Skeletal muscle cell (primary cell): ENCODE measurements at places on chromosomes 16 and 17.

DNA sequence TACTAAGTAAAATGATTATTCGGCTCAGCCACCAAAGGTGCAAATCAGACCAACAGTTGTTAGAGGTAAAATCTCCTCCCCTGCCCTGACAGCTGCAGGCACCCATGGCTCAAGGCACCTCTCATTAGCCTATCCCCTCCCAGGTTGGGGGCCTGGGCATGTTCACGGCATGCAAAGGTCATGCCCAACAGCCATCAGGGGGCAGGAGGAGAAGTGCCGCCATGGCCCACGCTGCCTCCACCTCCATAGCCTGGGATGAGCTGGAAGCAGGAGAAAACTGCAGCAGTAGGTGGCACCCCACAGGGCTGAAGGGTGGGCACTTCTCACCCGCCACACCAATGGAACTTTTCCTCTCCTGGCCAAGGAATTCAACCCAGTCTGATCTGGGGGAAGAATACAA, 146.4 kb upstream of the COX10 start:
- DNase-seq, result no peak

- no peak for DNase-seq
Observed at GRCh38 chr16:22260490-22260889, 36.7 kb upstream of the POLR3E start.

DNA sequence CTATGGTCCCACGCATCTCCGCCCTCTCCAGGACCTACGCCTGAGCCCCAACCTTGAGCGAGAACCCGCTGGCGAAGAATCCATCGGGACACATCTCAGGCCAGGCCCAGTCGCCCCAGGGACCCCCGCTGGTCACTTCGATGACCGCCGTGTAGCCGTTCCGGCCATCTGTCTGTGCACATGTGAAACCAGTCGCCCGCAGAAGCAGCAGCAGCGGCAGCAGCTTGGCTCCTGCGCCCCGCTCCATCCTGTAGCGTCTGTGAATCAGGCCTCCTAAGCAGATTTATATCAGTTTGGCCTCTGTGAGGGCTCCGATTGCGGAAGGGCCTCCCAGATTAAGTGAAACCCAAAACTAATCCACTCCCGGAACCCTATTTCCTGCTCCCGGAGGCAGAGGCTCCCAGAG, at the start of gene VMO1:
VMO1 (minus strand) TSS at position 259 of the 406 bp plus-strand sequence; CDS start at position 247, 12 bp downstream.
- DNase-seq, result no peak

GRCh38 chr16:67847064-67847861, at the start of gene CENPT:
TSS of gene CENPT (minus strand) at chr16:67847693. CDS start at chr16:67833859, 13,834 bp downstream.
- no peak for DNase-seq

GRCh38 chr17:40936437-40936971, 942 bp downstream of the KRT23 start:
- no peak for DNase-seq

DNA sequence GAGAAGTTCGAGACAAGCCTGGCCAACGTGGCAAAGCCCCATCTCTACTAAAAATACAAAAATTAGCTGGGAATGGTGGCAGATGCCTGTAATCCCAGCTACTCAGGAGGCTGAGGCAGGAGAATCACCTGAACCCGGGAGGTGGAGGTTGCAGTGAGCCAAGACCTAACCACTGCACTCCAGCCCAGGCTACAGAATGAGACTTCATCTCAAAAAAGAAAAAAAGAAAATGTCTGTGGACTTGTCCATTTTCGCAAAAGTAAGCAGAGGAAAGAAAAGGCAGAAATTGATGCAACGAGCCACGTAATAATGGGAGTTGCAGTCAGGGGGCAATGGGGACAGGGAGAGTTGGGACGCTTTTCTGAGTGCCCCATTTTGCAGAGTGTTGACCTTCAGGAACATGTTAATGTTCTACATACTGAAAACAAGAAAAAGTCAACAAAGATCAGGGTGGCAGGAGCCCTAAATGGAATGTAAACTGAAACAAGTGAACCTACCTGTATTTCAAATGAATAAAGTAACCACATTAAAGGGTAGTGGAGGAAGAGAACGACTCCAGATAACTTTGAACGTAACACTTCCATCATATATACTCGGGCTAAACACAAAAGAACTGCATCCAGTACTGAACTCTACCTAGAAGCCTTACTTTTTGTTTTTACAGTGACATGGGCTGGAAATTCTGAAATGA, 76.4 kb downstream of the CNGB1 start:
- no peak for DNase-seq

DNA sequence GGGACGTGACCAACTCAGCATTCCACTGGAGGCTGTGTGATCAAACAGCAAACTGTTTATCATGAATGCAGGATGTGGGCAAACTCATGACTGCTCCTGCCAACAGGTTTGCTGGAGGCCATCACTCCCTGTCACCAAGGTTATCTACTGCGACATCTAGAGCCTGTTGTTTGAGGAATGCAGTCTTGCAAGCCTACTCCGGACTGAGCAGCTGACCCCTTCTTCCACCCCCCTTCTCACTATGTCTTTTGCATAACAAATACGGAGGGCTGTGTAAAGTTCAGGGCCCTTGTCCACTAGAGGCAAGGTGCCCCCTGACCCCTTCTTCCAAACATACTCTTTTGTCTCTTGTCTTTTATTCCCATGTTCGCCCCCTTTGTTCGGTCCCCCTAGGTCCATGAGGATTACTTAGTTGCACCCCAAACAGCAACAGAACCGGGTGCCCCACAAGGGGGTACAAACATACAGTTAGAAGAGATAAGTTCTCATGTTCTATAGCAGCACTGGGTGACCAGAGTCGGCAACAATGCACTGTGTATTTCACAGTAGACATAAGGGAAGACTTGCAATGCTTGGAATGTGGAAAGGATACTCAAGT, 28.7 kb downstream of the MEAK7 start:
- no peak for DNase-seq

DNA sequence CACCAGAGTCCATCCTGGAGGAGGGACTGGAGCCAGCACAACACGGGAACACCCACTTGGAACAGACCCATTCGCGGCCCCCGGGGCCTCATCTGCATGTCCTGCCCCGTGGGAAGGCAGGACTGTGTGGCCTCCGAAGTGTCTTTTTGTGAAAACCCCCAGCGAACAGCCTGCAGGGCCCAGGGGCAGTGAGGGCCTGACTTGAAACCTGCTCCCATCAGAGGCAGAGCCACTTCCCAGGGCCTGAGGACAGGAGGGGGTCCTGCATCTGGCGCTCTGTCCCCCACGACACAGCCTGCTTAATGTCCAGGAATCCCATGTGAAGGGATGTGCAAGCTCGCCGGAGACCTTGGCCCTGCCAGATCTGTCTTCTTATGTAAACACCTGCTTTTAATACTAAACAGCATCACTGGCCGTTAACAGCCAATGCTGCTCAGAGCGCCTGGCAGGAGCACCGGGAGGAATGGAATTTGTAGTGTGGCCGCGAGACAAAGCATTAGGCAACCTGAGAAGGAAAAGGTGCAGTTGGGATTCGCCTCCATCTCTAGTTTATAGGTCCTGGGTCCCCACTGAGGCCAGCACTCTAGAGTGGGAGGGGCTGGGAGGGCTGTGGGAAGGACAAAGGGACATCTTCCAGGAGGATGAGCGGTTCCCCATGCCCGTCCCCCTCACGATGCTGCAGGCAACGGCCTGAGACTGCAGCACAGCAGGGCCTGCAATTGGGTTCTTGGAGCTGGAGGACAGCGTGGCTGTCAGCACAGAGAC, 9.6 kb upstream of the EVPL start:
- DNase-seq, result no peak

- DNase-seq, result no peak
Observed at GRCh38 chr17:60330731-60331130, 61.2 kb downstream of the USP32 start.

DNA sequence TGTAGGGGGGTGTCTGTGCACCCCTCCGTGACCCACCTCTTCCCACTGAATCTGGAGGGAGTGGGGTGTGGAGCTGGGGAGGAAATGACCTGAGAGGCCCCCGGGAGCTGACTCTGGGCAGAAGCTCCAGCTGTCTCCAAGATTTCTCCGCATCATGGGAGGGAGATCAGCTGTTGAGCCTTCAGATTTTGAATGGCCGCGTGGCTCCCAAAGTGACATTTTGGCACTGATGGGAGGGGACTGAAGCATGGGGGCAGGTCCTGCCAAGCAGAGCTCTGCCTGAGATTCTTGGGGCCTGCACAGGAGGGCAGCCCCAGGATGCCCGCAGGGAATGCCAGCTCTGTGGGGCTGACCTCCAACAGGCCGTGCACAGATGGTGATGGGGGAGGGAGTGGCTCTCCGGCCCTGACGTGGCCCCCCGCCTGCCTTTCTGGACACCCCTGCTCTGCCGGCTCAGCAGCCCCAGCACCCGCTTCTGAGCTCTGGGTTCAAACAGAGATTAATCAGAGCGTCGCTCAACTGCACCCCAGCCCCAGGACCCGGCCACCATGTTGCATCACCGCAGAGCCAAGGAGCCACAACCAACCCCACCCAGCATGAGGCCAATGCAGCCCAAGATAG, 25.3 kb upstream of the UBE2I start:
- no peak for DNase-seq

GRCh38 chr17:50640686-50641351, 6.1 kb downstream of the ABCC3 start:
- DNase-seq, result no peak

- DNase-seq, result no peak
Observed at GRCh38 chr16:68284847-68285246, 20.5 kb downstream of the SLC7A6 start.
